ENCODE measurements at places on chromosomes 12 and 14.

DNA sequence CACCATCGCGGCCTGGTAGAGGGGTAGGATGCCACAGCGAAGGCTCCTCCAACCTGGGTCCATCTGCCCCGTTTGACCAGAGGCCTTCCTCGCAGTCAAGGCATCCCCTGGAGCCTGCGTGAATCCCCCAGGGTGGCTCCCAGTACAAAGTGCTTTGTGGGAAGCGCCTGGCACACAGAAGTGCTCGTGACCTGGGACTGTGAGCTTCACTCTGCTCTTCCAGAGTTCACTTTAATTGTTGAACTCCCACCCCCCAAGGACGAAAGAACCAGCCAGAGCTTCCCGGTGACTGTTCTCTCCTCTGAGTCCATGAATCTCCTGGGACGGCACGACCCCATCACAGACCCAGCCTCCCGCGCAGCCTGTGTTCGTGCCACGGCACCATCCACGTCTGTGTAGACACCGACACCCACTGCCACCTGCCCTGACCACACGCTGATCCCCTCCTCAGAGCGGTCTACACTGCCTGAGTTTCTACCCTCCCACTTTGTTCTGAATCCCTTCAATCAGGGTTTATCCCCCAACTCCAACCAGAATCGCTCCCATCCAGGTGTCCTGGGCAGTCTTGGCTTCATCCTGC lies 15.9 kb downstream of the P2RX2 start:
- no peak for DNase-seq

GRCh38 chr14:50964683-50965390 lies 20.6 kb upstream of the PYGL start:
- DNase-seq = peak; percentile 26

GRCh38 chr14:24115422-24116127 lies 826 bp upstream of the NRL start:
- DNase-seq = no peak

DNA sequence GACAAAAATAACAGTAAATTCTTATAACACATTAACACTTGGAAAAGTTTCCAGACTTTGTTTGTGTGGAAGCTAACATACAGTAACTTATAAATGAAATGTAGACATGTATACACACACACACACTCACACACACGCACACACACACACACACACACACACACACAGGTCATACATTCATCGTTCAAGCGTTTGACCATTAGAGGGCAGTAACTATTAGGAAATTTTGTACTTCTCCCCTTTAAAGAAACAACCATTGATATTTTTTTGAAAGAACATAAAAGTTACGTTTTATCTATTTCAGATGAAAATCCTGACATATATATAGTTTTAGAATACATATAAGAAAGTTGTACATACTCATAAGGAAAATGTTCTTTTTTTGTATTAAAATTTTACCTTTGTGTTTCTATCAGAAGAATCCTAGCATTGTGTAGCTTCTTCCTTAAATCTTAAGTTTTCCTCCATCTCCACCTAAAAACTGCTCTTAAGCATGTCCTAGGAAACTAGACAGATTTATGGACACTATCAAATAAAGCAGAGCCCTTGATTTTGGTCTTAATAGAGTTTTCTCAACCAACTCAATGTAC lies 29.0 kb downstream of the PTPRQ start:
- peak; percentile 15 for DNase-seq

DNA sequence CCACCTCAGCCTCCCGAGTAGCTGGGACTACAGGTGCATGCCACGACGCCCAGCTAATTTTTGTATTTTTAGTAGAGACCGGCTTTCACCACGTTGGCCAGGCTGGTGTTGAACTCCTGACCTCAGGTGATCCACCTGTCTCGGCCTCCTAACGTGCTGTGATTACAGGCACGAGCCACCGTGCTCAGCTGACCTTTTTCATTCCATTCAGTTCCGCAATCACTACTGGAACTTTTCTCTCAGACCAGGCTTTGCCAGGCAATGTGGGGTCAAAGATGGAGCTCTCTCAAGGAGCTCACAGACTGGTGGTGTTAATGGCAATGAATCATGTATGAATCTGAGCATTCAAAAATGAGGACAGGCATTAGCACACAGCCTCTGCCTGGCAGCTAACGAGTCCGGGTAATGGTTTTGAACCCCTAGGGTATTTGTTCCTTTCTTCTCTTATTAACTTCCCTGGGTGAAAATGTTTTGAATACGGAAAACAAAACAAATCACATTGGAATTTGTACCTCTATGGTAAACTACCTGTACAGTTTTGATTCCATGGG lies 9.4 kb upstream of the TCHP start:
- no peak for DNase-seq

DNA sequence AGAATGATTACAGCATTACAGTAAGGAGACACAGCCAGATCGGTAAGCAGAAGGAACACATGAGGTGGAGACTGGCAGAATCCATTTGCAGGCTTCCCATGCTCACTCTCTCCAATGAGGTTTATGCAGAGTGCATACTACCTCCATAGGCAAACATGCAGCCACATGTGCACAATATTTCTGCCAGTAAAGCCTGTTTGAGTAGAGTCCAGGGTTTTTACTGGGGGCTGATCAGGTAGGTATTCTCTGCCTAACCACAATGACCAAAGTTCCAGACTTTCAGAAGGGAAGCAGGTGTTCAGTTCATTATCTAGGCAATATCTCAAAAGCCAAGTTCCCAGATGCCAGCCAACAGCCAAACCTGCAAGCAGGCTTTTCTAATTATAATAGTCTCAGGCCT lies 31.1 kb downstream of the INTS13 start:
- no peak for DNase-seq

DNA sequence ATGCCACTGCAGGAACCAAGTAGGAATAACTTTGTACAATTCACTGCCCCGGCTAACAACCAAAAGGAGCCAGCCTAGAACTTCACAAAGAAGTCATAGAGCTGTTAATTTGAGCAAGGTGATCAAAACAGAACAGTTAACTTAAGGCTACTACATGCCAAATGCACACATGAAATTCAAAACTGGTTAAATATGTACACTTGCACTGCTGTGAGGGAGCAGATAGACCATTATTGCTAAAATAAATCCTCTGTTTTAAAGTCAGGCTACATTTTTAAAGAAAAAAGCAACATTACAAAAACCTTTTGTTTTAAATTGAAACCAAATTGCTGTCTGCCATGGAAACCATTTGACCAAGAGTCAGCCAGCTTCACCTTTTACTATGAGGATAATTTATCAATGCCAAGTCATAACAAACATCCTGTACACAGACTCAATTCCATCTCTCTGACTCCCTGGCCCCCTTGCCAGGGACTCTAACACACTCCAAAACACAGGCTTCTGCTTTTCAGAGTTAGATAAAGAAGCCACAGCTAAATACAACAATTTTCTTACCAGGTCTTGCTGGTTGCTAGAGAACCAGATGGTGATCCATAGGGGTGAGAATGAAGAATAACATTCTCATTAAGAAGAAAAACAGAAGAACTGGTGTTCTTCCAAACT lies 84.0 kb downstream of the LRP6 start:
- DNase-seq = peak; percentile 46

DNA sequence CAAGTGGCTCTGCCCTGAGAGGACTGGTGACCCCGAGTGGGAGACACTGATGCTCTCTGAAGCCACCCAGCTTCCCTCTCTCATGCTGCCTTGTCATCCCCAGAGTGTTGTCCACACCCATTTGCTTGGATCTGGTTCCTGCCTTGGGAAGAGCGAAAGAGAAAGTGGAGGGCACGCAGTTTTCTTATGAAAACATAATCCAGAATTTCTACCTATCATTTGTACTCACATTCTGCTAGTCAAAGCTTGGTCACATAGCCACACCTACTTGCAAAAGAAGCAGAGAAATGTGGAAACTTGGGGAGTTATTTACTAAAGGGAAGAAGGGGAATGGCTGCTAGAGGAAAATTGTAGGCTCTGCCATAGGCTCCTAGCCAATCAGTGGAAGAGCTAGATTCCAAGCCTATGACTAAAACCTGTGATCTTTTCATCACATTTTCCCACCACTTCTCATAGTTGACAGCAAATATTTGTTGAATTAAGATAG lies 326.3 kb downstream of the ZFP36L1 start:
- no peak for DNase-seq

DNA sequence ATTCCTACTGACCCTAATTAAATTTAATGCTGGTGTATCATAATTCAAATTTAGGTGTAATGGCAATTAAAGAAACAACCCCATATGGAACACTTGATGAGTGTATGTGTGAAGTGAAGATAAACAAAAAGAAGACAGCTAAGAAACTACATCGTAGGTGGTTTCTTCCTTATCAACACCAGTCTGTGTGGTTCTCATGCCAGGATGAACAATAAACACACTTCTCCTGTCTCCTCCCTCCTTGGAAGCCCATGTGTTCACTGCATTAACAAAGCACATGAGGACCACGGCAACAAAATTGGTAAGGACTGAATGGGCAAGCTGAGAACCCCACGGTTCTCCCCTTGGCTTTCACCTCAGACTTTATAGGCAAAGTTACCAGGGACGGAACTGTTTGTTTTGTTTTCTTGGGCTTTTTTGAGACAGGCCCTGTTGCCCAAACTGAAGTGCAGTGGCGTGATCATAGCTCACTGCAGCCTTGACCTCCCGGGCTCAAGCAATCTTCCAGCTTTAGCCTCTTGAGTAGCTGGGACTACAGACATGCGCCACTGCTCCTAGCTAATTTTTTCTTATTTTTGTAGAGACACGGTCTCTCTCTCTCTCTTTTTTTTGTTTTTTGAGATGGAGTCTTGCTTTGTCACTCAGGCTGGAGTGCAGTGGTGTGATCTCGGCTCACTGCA lies 71.0 kb downstream of the TRAFD1 start:
- no peak for DNase-seq

DNA sequence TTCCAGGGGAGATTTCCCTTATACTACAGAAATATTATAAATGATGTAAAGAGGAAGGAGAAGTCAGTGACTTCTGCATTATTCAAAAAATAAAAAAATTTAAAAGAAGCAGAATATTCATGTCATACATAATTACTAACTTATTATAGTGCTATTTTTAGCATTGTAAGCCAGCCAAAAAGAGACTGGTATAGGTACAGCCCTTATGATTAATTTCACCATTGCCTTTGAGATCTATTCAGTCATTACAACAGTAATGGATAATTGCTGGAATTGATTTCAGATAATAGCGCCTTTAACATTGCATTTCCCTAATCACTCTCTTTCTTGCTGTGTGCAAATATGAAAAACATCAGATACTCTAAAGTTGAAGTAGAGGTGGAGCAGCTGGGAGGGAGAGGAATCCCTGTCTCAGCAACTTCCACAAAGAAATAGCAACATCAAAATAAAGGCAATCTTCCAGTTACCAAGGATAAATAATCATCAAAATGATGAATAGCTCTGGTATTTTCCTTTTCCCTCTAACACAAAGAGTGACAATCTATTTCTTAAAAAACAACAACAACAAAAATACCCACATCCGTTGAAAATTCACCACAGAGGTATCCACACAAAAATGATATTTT lies 71.8 kb upstream of the OVCH1 start:
- no peak for DNase-seq

DNA sequence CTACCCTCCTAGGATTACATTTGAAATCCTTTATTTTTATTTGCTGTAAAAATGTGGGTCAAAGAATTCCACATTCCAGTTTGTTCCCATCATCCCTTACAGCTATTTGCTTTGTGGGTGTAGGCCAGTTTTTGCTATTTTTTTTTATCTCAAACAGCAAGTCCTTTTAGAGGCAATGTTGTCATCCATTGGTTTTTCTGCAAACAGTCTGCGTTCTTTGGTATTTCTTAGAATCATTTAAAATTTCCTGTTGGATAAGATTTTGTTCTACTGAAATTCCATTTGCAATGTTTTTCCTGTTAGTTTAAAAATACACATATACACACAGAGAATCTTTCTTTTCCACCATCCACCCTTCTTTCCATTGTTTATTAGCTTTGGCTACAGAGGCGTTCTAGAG lies 53.3 kb upstream of the STK38L start:
- no peak for DNase-seq

DNA sequence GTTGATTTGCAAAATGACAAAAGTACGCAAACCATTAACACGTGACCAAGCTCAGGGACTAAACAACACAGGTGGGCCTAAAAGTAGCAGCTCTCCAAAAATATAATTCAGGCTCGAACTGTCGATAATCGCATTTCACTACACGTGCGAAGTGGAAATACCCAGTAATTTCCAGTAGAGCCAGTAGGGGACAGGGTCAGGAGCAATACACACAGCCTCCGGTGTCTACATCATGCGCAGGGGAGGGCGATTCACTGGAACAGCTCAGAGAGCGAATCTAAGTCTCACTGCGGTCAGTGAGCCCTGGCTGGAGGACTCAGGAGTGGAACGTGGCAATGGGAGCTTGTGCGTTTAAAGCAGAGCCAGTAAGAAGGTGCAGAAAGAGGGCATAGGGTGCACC lies 40.4 kb downstream of the SETD3 start:
- DNase-seq = no peak

DNA sequence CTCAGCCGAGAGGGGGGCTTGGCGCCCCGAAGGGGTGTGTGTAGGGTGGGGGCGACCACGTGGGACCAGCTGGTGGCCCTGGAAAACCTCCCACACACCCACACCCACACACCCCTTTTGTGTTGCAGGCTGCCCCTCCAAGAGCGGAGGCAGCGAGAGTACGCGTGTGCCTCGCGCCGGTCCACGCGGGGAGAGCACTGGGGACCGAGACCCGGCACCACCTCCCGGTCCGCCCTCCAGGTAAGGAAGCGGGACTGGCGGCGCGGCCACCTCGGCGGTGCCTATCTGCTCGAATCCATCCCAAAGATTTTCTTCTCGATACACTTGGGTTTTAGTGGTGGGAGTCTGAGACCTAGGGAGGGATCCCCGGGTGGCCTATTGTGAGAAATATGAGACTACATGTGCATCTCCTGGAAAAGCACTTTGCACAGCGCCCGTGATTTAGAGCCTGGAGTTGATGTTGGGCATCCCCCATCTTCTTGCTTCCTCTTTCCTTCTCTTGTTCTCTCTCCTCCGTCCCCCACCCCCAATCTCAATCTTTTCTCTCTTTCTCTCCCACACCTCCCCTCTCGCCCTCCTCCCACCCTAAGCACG lies 393 bp downstream of the SYT1 start:
- no peak for DNase-seq

DNA sequence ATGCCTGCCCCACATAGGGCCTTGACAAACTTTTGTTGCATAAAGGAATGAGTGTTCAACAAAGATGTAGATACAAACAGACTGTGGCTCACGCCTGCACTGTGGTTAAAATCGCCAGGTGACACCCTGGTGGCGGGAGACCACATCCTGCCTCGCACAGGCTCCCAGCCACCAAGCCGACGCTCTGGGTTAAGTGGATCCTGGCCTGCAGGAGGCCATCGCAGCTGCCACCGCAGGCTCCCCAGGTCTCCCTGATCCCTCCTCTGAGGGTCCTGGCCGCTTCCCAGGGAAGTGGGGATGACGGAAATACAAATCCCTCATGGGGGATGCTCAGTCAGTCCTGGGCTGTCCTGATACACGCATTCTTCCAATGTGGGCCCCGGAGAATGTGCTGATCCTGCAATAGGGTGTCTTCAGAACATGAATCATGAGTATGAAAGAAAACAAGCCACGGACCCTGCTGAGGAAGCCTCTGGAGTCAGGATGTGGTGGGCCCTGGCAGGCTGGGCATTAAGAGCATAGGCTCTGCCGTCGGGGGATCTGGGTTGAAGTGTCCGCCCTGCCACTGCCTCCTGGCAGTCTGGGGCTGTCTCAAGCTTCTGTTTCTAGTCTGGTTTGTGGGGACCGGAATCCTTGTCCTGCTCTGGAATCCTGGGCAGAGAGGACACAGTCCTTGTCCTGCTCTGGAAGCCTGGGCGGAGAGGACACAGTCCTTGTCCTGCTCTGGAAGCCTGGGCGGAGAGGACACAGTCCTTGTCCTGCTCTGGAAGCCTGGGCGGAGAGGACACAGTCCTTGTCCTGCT lies 53.5 kb upstream of the BEGAIN start:
- no peak for DNase-seq

Data from midbrain (tissue), 1 donor.